ENCODE measurements at places on chromosomes 5 and 9.

GRCh38 chr5:174120401-174121005 is 75.0 kb downstream of the NSG2 start:
- no peak for DNase-seq

DNA sequence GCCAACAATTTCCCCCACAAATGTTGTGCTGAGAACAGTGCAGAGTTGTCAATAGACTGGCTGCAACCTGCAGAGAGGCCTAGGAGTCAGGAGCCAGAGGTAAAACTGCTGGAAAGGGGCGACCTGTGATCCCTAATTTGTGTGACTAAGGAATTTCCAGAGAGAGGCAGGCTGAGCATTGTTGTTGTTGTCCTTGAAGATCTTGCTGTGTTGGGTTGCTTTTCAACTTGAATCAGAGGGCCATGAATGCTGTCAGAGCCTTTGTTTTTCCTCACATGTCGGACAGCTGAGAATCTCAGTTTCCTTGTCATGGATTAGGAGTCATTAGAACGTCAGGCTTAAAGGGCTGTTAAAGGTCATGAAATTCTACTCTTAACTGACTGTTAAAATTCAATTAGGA is 134.6 kb upstream of the ASTN2 start:
- no peak for DNase-seq

DNA sequence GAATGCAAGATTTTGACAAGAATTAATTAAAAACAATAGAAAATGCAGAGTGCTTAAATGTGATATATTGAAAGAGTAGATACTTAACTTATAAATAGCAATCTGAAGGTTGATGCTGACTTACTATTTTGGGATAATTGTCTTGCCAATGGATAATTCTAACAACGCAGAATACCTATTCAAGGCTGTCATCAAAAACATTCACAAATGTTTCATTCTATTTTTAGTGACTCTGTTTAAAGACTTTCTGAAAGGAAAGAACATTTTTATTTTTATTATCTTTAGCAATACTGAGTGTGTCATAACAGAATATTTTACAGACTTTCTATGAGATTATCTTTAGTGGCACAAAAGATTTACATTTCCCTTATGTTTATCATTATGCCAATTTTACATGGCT is 38.1 kb downstream of the ANKRD55 start:
- DNase-seq: no peak

DNA sequence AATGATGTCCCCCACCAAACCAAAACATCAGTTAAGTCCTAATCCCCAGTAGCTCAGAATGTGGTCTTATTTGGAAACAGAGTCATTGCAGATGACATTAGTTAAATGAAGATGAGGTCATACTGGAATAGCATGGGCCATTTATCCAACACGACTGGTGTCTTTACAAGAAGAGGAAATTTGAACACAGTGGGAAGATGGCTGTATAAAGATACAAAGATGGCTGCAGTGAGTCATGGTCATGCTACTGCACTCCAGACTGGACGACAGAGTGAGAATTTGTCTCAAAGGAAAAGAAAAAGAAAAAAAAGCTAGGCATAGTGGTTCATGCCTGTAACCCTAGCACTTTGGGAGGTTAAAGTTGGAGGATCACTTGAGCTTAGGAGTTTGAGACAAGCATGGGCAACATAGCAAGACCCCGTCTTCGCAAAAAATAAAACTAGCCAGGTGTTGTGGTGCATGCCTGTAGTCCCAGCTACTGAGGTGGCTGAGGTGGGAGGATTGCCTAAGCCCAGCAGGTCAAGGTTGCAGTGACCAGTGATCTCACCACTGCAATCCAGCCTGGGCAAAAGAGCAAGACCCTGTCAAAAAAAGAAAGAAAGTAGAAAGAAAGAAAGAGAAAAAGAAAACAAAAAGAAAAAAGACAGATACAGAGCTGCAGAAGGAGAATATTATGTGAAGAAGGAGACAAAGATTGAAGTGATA is 130.0 kb upstream of the CDKN2B start:
- no peak for DNase-seq

DNA sequence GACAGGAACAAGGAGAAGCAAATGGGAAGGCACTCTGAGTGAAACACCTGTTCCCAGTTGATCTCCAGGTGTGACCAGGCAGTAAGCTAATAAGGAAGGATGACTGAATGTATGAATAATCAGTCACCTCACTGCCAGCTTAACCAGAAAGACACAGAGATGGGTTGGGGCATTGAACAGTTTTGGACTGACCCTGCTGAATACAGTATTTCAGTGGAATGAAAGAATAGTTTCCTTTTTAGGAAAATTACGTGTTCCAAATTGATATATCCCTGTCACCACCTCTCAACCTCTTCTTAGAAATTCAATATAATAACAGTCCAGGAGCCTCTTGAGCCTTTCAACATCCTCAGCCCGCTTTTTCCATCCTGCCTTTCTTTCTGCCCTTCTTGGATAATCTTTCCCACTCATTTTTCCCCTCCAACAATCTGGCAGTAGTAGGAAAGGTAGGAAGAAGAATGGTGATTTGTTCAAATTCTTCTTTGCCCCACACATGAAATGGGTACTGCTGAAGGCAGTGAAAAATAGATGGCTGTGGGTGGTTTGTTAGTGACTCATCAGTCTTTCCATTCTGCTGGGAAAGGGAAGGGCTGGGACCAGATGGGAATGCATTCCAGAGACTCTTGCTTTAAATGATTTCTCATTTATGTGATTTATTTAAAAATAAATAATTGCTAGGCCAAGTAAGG is 117.9 kb downstream of the ZSWIM6 start:
- DNase-seq: peak; percentile 98

GRCh38 chr9:98391867-98392266 is 136.4 kb upstream of the TBC1D2 start:
- no peak for DNase-seq

- DNase-seq: no peak
These were observed 528.2 kb upstream of the DAP start for GRCh38 chr5:11289208-11289607.

- DNase-seq: peak; percentile 100
These were observed 62.7 kb upstream of the OSMR start for GRCh38 chr5:38783011-38783561.

DNA sequence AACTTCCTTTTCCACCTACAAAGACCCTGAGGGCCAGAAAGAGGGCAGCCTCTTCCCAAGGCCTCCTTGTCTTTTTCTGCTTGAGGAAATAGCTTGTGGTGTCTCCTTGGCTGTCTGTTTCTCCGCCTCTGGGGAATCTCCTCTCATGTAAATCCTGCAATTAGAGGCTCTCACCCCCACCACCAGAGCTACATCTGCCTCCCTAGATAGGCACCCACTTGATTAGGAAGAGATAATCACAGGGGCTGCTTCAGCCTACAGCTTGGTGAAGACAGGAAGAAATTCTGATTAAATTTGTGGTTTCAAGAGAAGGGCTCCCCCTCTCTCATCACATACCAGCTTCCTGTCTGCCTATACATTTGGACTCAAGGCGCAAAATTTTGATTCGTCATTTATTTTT is 75.6 kb downstream of the TLR4 start:
- DNase-seq: no peak

- DNase-seq: peak; percentile 88
These were observed 7.3 kb downstream of the CDC14B start for GRCh38 chr9:96612105-96612965.

GRCh38 chr5:93611976-93612854 is 29.2 kb downstream of the NR2F1 start:
- DNase-seq: peak; percentile 32

- no peak for DNase-seq
These were observed 2.0 kb downstream of the RHOBTB3 start for GRCh38 chr5:95733107-95733665.

GRCh38 chr9:4661611-4662010 is 483 bp upstream of the PLPP6 start:
- peak; percentile 68 for DNase-seq

- no peak for DNase-seq
These were observed 17.6 kb upstream of the PPP1R26 start for GRCh38 chr9:135461936-135462335.

DNA sequence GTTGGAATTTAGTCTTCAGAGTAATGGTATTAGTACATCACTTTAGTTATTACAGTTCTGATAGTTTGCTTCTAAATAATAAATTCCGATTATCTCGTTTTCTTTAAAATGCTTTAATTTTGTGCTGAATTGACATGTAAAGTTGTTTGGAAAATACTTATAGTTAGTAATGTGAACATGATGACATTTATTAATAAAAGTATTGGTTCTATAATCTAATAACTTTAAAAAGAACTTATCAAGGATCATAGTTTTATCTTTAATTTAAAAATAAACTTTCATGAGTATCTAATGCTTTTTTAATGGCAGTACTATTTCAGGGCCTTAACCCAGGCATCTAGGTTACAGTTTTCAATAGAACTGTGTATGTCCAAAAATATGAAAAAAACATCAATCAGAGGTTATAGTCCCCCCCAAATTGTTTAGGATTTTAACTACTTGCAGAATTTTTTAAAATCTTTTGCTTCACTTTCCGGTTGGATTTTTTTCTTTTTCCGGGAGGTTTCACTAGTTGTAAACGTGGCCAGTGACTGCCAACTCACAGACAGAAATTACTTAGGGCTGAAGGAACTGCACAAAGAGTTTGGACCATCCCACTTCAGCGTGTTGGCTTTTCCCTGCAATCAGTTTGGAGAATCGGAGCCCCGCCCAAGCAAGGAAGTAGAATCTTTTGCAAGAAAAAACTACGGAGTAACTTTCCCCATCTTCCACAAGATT is 680 bp downstream of the GPX8 start:
- DNase-seq: peak; percentile 96

- peak; percentile 94 for DNase-seq
These were observed 803.8 kb upstream of the ZNF608 start for GRCh38 chr5:125550274-125550673.

- DNase-seq: no peak
These were observed 49.9 kb downstream of the C9orf152 start for GRCh38 chr9:110157823-110158664.

DNA sequence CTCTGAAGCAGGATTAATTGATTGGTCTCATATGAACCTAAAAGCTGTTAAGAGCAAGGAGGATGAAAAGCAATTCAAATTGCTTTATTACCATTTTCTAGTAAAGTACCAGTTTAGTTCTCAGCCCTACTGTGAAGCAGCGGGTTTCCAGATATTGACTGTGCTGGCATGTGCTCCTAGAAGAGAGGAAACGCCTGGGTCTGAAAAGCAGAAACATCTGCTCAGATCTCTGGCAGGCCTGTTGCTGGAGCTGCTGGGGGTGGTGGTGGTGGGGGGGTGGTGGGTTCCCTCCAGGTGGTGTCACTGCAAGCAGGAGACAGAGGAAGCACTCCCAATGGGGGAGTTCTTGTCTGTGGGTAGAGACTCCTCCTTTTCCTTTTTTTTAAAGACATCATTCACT is 105.5 kb upstream of the ZNF462 start:
- no peak for DNase-seq

- no peak for DNase-seq
These were observed 1336.2 kb upstream of the C9orf72 start for GRCh38 chr9:28909526-28909925.

- DNase-seq: peak; percentile 41
These were observed 6.1 kb downstream of the DNAJB5 start for GRCh38 chr9:34995670-34996060.

DNA sequence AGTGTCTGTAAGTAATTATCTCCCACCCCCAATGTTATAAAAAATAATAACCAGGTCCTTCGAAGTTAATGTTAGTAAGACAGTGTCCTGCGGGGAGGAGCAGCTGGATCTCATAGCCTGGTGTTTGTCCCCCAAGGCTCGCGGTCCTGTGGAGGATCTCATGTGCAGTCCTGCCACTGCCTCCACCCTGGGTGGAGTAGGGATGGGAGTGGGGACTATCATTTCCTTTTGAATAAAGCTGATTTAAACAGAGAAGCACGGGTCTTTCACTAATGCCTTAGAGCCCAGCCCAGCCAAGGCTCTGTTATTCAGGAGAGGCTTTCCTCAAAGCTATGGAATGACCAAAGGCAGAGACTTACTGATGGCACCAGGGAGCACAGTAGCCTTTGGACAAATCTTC is 40.2 kb downstream of the SUB1 start:
- no peak for DNase-seq

GRCh38 chr5:139180850-139181249 is 17.3 kb downstream of the SIL1 start:
- no peak for DNase-seq

DNA sequence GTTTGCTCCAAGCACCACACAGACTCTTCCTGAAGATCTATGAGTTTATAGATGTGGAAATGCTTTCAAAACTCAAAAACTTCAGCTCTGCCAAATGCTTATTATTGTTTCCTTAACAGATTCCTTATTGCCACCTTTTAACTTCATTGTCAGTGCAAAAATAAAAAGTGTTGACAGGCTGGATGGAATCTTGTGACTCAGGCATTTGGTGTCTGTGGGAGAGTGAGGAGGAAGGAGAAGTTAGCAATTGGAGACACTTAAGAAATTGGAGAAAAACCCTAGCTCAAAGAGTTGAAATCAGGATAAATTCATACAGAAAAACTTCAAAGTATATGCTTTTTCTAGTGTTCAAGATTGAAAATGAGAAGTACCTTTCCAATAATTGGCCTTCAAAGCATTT is 140.6 kb upstream of the PUM3 start:
- DNase-seq: no peak

- peak; percentile 57 for DNase-seq
These were observed 345.6 kb upstream of the ACTBL2 start for GRCh38 chr5:57828221-57828620.

- DNase-seq: no peak
These were observed 38.2 kb upstream of the LPAR1 start for GRCh38 chr9:111076519-111076918.

- peak; percentile 80 for DNase-seq
These were observed 548.2 kb upstream of the CLINT1 start for GRCh38 chr5:158406884-158407823.

GRCh38 chr5:102385365-102385764 is 89.3 kb upstream of the SLCO4C1 start:
- no peak for DNase-seq

GRCh38 chr5:109045710-109046109 is 298.0 kb downstream of the FER start:
- no peak for DNase-seq

- no peak for DNase-seq
These were observed 31.4 kb downstream of the COL27A1 start for GRCh38 chr9:114186605-114187289.

DNA sequence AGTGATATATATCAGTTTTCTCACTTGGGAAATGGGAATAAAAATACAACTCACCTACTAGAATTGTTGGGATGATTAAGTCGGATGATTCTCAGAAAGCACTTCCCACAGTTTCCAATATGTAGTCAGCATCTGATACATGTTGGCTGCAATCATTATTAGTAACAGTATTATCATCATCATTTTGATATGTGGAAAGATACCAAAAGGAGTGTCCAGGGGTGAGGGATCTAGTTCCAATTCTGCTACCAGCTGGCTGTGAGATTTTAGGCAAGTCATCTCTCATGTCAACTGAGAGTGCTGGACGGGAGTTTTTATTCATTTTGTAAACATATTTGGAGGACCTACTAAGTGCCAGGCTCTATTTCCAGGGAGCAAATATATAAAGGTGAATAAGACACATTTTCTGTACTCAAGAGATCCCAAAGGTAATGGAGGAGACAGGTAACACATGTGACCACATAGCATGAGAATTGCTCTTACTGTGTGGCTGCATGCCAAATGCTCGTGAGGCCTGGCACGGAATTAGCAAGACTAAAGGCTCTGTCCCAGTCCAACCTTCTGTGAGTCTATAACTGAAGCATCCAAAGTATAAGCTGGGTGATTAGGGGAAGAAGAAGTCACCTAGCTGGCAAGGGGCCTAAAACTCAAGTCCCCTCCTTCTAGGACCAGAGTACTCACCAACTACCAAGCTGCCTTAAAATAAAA is 83.0 kb downstream of the GRIA1 start:
- DNase-seq: no peak

- DNase-seq: peak; percentile 23
These were observed 535 bp downstream of the JMY start for GRCh38 chr5:79236362-79236969.
